GM12864 (cell line): ENCODE measurements at places on chromosomes 12 and 14.
A peak's percentile ranks its signal among the peaks of the same experiment; 100 is the strongest.

DNA sequence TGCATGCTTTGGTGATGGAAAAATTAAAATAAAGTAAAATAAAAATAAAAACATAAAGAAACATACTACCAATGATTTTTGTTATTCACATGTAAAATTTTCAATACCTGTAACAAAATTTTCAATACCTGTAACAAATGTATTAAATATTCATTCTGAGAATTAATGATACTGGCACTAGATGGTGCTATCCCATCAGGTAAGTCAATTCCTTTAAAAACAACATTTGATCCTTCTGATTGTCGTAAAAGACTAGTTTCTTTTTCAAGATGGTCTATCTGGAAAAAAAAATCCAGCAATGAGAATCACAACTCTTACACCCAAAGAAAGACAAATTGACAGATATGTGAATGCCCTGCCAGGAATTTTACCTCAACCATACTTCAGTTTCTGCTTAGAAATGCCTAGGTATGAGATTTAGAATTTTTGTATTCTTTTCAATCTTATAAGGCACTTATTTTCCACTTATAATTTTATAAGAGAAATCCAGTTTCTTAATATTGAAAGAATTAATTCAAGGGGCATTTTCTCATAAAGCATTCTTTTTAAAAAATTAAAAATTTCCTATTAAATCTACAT lies 30.7 kb downstream of the CEP290 start:
- peak; percentile 10 for DNase-seq

DNA sequence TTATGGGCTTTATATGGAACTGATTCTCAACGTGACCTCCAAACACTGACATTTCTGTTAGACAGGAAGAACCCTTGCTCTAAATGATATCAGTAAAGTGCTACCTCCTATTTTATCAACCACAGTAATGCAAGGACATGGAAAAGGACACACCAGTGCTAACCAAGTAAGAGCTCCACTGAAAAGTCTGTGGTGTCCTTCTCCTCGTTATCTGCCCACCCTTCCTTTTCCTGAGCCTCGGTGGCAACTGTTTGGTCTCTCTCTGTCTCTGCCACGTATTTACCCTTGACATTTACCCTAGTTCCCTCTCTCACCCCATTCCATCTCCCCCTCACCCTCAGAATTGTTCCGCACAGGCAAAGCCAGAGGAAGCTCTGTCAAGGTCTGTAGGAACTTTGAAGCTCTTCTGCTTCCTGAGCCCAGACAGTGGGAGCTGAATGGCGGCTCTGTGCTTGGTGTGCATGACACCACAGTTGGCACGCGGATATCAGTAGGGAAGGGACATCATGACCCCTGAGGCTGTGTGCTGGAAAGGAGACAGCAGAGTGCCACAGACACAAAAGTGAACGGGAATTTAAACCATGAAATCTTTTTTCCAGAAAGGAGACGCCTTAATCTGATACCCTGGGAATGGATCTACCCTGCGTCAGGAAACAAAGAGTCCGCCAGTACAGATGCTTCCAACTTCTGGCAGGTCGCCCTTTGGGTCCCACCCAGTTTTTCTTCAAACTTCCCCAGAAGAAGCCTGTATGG lies 50.8 kb downstream of the NTN4 start:
- no peak for DNase-seq

DNA sequence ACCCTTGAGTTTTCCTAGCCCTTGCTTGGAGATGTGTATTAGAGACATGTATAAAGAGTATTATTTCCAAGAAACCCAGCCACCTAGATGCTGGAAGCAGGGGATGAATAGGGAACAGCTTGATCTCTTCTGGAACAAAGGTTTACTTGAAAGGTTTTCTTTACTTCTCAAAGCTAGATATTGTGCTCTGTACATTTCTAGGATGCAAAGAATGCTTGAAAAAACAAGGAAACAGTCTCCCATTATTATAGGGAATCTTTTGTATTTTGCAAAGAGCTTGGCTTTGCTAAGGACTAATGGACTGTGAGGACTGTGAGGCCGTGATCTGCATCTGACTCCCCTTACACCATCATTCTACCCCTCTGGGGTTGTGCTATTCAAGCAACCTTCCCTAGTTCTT lies 77.9 kb downstream of the PRICKLE1 start:
- DNase-seq, result no peak

DNA sequence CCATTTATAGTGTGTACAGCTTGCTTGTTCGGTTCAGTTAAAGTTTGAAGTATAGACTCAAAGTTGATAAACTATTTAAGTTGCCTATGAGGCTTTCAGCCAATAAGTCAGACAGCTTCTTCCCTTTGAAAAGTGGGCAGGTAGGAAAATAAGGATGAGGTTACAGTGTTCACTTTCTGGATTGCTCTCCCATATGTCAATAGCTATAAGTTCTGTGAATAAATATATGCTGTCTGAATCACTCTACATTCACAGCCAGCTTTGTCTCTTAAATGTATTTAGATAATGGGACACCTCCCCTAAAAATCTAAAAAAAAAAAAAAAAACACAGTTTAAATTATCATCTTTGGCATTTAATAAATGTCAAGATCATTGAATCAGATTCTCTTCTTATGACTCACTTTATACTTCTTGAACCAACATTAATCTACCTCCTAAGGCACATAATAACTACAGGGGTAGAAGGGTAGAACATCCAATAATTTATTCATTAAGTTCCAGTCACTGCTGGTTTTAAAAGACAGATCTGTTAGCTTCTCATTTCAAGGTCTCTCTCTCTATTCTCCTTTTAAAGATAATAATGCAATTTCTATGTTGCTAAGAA lies 126.4 kb upstream of the PCED1B start:
- no peak for DNase-seq

- no peak for DNase-seq
Observed at GRCh38 chr12:29844667-29845066, 60.9 kb upstream of the TMTC1 start.

DNA sequence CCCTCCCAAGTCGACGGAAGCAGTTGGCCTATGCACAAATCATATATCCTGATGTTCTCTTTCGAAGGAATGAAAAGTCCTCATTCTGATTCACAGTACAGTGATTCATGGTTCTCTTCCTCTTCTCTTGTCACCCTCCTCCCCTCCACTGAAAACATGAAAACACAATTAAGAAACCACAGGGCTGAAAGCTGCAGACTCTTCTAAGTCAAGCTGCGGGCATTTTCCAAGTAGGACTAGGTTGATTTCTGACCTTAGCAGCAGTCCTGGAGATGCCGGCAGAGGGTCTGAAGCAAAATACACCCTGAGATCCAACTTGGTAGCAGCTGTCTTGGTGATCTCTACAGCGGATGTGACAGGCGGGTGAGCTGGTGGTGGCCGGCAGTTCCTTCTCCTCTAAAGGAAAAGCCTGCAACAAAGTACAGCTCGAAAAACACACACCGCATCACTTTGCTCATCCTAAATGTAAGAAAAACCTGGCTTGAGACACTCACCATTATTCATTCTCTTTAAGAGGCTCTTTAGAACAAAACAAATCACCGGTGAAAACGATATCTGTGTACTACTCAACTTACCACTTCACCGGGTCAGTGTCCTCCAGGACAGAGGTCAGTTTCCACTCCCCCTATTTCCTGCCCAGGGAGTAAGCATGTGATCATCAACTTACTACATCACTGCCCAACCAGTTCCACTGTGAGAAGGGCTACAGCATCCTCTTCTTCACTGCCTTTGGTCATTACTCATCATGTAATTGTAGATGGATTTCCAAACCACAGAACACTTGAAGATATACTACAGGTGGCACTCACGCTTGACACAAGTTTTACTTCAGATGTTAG lies 6.0 kb downstream of the TMCC3 start:
- no peak for DNase-seq

- DNase-seq, result no peak
Observed at GRCh38 chr12:52203079-52203921, 11.5 kb upstream of the KRT80 start.

- DNase-seq, result no peak
Observed at GRCh38 chr14:61484031-61484430, 162.7 kb downstream of the PRKCH start.

DNA sequence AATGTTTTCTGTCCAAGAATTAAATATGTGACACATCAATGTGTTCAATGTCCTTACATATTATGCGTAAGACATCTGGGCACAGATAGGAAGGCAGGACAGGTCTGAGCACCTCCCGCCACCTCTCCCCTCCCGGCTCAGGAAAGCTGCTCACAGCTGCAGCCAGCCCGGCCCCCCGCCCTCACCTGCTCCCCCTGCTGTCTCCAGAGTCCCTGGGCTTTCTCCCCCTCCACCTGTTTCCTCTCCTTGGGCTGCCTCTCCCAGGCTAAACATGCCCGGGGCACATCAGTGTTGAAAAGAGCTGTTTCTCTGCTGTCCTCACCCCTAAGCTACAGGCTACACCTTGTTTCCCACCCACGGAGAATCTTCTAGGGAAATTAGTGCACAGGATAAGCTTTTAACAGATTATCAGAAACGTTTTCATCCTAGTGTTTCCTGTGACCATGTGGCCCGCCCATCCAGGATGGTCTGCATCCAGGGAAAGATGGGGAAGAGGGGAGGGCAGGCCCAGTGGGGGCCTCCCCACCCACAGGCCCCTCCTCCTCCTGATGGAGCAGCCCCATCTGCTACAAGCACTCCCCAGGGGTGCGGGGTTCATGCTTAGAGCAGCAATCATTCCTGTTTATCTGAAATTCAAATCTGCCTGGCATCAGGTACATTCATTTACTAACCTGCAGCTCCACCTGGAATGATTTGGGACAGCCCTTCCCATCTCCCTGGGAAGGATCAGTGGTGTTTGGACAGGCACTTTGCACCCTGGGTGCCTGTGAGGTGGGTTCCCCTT lies 273.8 kb upstream of the SFSWAP start:
- no peak for DNase-seq
